ENCODE measurements at places on chromosomes 6 and 20.
A peak's percentile ranks its signal among the peaks of the same experiment; 100 is the strongest.

DNA sequence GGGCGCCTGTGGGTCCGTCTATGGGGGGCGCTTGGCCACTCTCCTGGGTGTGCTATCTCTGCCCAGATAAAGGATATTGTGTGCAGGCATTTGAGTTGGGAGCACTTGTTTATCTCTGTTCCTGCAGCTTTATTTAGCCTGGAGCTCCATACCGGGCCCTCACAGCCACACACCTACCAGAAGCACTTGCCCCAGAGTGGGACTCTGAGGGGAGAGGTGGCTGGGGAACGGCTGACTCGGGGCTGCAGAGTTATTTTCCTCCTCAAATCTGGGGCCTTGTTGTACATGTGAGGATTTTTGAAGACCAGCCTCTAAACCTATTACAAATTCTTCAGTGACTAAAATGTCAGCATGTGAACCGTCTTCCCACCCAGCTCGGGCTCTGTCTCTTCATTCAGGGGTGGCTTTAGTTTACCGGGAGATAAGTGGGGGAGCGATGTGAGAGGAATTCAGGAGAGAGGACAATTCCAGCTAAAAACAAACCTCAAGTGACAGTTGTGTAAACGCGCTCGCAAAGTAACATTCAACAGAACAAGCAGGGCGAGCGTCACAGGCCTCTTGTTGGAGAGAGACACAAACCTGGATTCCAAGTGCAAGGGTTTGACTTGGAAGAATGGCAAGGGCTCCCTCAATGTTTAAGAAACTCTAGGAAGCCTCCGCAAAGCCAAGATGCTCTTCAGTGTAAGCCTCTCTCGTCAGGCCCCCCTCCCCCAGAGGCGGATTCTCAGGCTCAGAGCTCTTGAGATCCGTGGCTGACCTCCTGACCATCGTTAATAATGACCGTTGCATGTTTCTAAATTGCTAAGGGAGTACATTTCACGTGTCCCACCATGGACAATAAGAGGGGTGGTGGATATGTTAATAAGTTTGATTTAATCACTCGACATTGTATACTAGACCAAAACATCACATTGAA lies 548.9 kb downstream of the QKI start:
- H3K36me3 ChIP-seq: no peaks in the 10 kb centered on the region
- DNase-seq: no peak
- no peaks in the 10 kb centered on the region for H3K27me3 ChIP-seq
- H3K27ac ChIP-seq: no peak overlapping the region

DNA sequence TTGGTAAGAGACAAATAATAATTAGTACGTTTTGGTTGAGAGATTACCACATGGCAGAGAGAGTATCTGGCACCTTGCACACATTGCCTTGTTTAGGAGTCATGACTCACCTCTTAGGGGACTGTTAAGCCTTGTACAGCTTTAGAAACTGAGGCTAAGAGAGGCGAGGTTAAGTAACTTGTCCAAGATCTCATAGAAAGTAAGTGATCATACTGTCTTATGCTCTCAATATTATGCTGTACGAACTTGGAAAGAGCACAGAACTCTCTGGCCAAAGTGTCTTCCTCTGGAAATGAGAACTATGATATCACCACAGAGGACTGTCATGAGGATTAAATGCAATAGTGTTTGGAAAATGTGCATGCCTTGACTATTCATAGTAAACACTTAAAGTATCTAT lies 249.0 kb downstream of the UTRN start:
- no peak overlapping the region for H3K27ac ChIP-seq
- no peak for DNase-seq
- peaks cover 2% of the 10 kb centered on the region for H3K4me1 ChIP-seq
- no peaks in the 10 kb centered on the region for H3K27me3 ChIP-seq
- H3K4me3 ChIP-seq: no peak overlapping the region

GRCh38 chr6:1587977-1588376 lies 21.7 kb upstream of the FOXC1 start:
- H3K4me1 ChIP-seq: no peaks in the 10 kb centered on the region
- peaks cover 10% of the 10 kb centered on the region for H3K27me3 ChIP-seq
- no peak for DNase-seq
- no peaks in the 10 kb centered on the region for H3K36me3 ChIP-seq
- H3K4me3 ChIP-seq: no peak overlapping the region
- no peak overlapping the region for H3K27ac ChIP-seq

DNA sequence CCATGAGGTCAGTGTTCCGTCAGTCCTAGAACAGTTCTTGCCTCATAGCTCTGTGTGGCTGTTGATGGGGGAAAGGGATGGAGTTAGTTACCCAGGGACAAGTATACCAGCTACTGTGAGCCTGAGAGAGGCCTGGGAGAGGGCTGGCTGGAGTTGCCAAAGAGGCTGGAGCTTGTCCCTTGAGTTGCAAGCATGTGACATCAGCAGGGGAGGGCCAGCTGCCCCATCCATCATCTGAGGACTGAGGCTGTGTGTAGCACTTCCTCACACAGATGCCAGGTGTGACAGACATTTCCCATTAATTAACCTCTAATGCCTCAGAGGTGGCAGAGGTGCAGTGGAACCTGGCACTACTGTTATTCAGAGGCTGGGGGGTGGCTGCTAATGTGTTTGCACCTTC lies 131.6 kb downstream of the PHACTR3 start:
- H3K27ac ChIP-seq: no peak overlapping the region
- DNase-seq: no peak
- H3K4me1 ChIP-seq: no peaks in the 10 kb centered on the region
- no peak overlapping the region for H3K4me3 ChIP-seq

DNA sequence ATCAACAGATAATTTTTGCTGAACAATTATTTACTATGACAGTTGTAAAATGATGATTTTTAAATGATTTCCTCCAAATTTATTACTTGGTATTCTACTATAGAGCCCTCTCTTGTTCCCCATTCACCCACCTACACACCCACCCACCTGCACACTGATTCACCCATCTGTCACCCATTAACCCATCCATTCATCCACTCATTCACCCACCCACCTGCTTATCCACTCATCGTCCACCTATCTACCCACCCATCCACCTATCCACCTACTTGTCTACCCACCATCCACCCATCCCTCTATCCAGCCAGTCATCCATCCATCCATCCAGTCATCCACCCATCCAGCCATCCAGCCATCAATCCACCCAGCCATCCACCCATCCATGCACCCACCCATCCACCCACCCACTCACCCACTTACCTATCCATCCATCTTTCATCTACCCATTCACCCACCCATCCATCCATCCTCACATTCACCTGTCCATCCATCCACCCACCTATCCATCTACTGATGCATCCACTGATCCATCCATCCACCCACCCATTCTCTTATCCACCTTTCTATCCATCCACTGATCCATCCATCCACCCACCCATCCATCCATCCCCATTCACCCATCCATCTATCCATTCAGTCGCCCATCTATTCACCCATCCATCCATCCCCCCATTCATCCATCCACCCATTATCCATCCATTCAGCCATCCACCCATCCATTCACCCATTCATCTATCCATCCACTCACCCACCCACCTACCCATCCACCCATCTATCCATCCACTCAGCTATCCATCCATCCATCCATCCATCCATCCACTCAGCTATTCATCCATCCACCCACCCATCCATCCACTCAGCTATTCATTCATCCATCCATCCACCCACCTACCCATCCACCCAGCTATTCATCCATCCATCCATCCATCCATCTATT lies 72.0 kb downstream of the SYNJ2 start:
- no peak overlapping the region for H3K4me3 ChIP-seq
- H3K27me3 ChIP-seq: no peaks in the 10 kb centered on the region
- no peak for DNase-seq
- H3K36me3 ChIP-seq: no peaks in the 10 kb centered on the region

- H3K27ac ChIP-seq: no peak overlapping the region
- H3K36me3 ChIP-seq: no peaks in the 10 kb centered on the region
- H3K4me1 ChIP-seq: peaks cover 3% of the 10 kb centered on the region
- DNase-seq: no peak
- H3K27me3 ChIP-seq: no peaks in the 10 kb centered on the region
- no peak overlapping the region for H3K4me3 ChIP-seq
Observed at GRCh38 chr6:4088704-4089103, 9.8 kb upstream of the FAM217A start.

GRCh38 chr6:69391106-69391505 lies 405.7 kb downstream of the LMBRD1 start:
- H3K27ac ChIP-seq: no peak overlapping the region
- no peak for DNase-seq
- no peaks in the 10 kb centered on the region for H3K4me1 ChIP-seq
- H3K4me3 ChIP-seq: no peak overlapping the region

DNA sequence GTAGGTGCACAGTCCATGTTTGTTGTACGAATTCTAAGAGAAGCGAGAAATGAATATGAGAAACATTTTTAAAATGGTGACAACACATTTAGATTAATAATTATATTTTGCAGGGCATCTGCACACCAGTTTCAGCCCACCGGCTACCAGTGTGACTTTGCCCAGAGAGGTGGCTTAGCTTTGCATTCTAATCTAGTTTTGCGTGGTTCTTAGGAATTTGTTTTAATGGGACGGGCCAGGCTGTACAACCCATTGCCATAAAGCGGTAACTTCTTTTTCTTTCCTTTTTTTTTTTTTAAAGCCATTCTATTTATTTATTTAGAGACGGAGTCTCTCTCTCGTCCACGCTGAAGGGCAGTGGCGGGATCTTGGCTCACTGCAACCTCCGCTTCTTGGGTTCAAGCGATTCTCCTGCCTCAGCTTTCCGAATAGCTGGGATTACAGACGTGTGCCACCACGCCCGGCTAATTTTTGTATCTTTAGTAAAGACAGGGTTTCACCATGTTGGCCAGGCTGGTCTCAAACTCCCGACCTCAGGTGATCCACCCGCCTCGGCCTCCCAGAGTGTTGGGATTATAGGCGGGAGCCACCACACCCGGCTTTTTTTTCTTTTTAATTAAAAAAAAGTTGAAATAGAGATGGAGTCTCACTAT lies 829 bp downstream of the MANBAL start:
- H3K27me3 ChIP-seq: no peaks in the 10 kb centered on the region
- H3K4me1 ChIP-seq: peaks cover 11% of the 10 kb centered on the region
- no peak for DNase-seq
- H3K4me3 ChIP-seq: peak overlapping the region; percentile 94
- peaks cover 3% of the 10 kb centered on the region for H3K36me3 ChIP-seq

DNA sequence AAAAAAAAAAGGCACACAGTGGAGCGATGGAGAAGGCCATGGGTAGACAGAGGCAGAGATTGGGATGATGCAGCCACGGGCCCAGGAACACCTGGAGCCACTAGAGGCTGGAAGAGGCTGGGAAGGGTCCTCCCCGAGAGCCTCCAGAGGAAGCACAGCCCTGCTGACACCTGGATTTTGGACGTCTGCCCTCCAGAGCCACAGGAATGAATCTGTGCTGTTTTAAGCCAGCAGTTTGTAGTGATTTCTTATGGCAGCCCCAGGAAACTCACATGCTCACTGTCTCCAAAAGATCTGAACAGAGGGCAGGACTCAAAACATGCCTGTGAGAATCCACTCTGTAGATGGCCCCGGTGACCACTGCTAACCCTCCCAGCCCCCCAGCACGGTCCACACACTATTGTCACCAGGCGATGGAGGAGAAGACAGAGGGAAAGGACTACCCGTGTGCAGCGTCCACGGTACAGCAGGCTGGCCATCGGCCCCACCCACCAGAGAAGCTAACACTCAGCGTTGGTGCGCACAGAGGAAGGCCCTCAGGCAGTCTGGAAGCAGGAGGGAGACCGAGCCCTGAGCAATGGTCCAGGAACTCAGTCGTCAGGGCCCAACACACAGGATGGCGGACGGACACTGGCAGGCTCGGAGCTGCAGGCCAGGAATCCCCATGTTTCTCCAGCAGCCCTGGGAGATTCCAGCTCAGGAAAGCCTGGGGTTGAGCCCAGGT lies 99.7 kb downstream of the BMP7 start:
- H3K36me3 ChIP-seq: peaks cover 6% of the 10 kb centered on the region
- DNase-seq: no peak
- H3K4me3 ChIP-seq: no peak overlapping the region

- peak; percentile 36 for DNase-seq
- no peaks in the 10 kb centered on the region for H3K4me1 ChIP-seq
- H3K27me3 ChIP-seq: no peaks in the 10 kb centered on the region
- no peaks in the 10 kb centered on the region for H3K36me3 ChIP-seq
- no peak overlapping the region for H3K27ac ChIP-seq
Observed at GRCh38 chr6:154157082-154157481, 118.0 kb downstream of the OPRM1 start.

DNA sequence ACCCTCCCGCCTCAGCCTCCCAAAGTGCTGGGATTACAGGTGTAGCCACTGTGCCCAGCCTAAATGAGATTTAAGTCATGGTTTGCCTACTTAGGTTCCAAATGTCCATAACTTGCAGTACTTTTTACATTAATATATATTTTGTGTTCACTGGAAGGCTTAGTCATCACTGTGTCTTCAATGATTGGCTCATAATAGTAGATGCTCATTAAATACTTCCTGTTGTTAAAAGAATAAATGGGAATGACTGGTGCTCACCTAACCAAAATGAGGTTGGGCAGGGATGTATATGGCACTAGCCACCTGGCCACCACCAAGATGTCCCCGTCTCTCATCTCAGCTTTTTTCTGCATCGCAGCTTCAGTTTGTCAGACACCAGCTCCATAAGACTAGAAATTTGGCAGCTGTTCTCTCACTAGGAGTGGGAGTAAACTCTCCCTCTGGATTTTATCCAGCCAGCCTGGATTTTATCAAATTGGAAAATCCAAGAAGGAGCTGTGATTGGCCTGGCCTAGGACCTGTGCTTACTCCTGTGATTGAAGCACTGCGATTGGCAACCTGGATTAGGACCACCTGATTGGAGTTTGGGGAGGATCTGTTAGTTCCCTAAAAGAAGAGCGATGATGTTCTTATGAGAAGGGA lies 1.1 kb upstream of the GLO1 start:
- H3K36me3 ChIP-seq: peaks cover 2% of the 10 kb centered on the region
- H3K27ac ChIP-seq: no peak overlapping the region
- no peak overlapping the region for H3K4me3 ChIP-seq
- no peaks in the 10 kb centered on the region for H3K27me3 ChIP-seq
- peak; percentile 66 for DNase-seq

DNA sequence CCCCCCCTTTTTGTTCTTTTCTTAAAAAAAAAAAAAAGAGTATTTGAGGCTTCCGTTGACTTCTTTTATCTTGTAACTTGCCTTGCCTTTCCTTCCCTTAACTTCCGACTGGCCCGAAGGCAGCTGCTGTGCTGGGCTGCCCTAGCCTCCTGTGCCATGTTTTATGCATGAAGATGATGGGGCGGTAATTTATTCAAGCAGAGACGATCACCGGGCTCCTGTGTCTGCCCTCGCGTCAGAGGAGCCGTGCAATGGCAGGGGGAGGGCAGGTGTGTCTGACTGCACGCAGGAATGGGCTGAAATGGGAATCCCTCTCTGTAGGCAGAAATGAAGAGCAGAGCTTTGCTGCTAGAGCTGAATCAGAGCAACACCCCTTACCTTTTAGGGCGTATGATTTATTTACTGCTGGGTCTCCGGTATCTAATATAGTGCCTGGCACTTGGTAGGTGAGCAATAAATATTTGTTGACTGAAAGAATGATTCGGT lies 106.3 kb upstream of the RIPOR2 start:
- no peaks in the 10 kb centered on the region for H3K27me3 ChIP-seq
- no peak overlapping the region for H3K27ac ChIP-seq
- H3K4me3 ChIP-seq: no peak overlapping the region
- DNase-seq: no peak

All from lung (tissue), 17 donors.